AML-193 (cell line): ENCODE measurements at places on chromosomes 12 and 14.

DNA sequence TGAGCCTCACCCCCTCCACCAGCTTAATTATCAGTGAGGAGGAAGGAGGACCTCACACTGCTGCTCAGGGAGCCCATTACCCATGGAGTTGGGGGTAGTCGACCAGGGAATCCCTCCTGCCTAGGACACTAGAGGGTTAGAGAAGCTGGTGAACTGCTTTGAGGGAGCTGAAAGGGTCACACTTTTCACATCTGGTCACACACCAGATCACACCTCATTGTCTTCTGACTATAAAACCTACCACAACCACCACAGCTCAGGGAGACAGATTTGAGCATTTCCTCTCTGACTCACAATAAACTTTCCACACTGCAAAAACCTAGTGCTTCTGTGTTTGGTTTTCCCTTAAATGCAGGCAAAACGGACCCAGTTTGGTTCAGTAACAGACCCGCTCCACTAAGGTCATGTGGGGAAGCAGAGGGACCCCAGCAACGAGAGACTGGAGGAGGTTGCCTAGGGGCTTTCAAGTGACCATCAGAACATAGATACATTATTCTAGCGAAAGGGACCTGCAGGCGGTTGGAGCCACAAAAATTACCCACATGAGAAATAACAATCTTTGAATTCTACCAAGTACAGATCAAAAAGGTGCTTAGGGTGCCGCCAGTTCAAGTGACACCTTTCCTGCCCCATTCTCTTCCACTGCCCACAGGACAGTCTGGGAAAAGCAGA, 151.4 kb upstream of the AVPR1A start:
- no peak for DNase-seq

GRCh38 chr12:81229759-81230158, 151.9 kb downstream of the ACSS3 start:
- DNase-seq, result no peak

- DNase-seq, result no peak
Observed at GRCh38 chr14:99191395-99192027, 80.5 kb downstream of the BCL11B start.

DNA sequence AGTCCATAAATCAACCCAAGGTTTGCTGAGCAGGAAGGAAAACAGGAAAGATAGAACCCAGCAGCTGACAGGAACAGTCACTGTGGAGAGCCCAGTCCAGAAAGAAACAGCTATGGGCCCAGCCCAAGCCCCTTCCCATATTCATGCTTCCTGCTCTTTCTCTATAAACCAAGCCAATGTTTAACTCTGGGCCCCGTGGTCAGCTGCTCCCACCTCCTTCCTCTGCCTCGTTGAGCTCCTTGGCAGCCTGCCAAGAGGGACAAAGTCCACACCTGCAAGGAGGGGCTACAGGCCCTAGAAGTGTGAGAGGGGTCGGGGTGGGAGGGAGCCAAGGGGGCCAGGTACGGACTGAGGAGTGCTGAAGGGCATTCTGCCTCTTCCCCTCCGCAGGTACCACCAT, 10.0 kb downstream of the SLC6A13 start:
- DNase-seq, result no peak

GRCh38 chr12:100528471-100529127, 44.9 kb upstream of the GAS2L3 start:
- DNase-seq, result no peak

GRCh38 chr14:22882529-22883172, 371 bp upstream of the REM2 start:
- DNase-seq, result no peak
